ENCODE measurements at places on chromosomes 16 and 17. TPM values are rescaled to one million over a fixed set of nuclear protein-coding genes. Genes with fewer than 3 reads are reported as not detected.

ZFPM1 gene
- total RNA-seq, result 7.6 TPM

SLX1B gene
- total RNA-seq, result 1.2 TPM

PLLP gene
- 0.02 TPM for total RNA-seq

CRYM gene
- total RNA-seq, result not detected

HOXB7 gene
- not detected for total RNA-seq

CSH2 gene
- not detected for total RNA-seq

TP53TG3C gene
- total RNA-seq, result not detected

CD300LB gene
- not detected for total RNA-seq

SSTR5 gene
- not detected for total RNA-seq

C16orf54 gene
- total RNA-seq, result not detected

C1QTNF8 gene
- not detected for total RNA-seq

TCAP gene
- 0.64 TPM for total RNA-seq

DCAKD gene
- total RNA-seq, result 36.5 TPM

ADAD2 gene
- not detected for total RNA-seq

TMIGD1 gene
- total RNA-seq, result not detected

NPW gene
- total RNA-seq, result 2.5 TPM

NOTUM gene
- not detected for total RNA-seq

TBC1D3L gene
- 20.0 TPM for total RNA-seq

FBXW10B gene
- total RNA-seq, result 1.1 TPM

KRTAP4-3 gene
- total RNA-seq, result not detected

ABCC3 gene
- 16.0 TPM for total RNA-seq

HS3ST2 gene
- not detected for total RNA-seq

TBC1D3B gene
- 6.2 TPM for total RNA-seq

ATAD5 gene
- total RNA-seq, result 1.4 TPM

HOXB6 gene
- total RNA-seq, result not detected

IQCK gene
- 3.8 TPM for total RNA-seq

All from chondrocyte (in vitro differentiated cells).